ENCODE measurements at places on chromosomes 6 and 20.

- no peak for DNase-seq
Observed at GRCh38 chr6:74070091-74070490, 374.1 kb downstream of the CD109 start.

DNA sequence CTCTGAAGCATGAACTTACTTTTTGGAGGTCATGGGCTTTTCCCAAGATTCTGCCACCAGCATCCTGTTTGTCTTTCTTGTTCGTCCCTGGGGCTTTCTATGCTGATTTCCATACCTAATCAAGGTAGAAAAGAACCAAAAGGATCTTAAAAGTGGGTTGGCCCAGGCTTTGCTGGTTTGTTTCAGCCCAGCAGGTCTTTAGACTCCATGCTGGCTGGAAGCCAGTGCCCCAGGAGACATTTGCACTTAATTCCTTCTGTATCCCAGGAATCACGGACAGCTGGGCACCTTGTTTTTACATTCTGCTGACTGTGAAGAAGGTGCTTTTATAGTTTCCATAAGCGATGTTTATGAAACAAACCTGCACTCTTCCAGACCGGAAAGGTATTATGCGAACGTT is 195.9 kb downstream of the CDH4 start:
- no peak for DNase-seq

DNA sequence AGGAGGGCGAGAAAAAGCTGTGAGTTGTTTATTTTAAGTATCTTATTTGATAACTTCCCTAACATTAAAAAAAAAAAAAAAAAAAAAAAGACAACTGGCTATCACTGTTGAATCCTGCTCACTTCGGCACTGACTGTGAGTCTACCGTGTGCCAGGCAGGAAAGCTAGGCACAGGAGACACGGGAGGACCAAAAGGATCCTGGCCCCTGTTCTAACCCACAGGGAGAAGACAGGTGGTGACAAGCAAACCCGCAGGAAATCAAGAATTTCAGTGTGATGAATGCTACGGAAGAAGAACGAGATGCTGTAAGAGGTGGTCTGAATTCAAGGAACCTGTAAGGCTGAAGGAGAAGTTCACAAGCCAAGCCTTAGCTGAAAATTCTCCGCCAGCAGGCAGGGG is 94.7 kb upstream of the NFATC2 start:
- no peak for DNase-seq

DNA sequence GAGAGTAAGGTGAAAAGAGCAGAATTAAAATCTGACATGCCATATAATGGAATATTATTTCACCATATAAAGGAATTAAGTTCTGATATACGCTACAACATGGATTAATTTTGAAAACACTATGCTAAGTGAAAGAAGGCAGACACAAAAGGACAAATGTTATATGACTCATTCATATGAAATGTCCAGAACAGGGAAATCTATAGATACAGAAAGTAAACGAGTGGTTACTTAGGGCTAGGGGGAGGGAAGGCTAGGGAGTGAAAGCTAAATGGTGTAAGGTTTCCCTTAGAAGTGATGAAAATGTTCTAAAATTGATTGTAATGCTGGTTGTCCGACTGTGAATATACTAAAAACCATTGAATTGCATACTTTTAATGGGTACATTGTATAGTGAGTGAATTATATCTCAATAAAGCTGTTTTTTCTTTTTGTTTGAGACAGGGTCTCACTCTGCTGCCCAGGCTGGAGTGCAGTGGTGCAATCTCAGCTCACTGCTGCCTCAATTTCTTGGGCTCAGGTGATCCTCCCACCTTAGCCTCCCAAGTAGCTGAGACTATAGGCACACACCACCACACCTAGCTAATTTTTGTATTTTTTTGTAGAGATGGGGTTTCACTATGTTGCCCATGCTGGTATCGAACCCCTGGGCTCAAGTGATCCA is 8.2 kb downstream of the PRPH2 start:
- no peak for DNase-seq

DNA sequence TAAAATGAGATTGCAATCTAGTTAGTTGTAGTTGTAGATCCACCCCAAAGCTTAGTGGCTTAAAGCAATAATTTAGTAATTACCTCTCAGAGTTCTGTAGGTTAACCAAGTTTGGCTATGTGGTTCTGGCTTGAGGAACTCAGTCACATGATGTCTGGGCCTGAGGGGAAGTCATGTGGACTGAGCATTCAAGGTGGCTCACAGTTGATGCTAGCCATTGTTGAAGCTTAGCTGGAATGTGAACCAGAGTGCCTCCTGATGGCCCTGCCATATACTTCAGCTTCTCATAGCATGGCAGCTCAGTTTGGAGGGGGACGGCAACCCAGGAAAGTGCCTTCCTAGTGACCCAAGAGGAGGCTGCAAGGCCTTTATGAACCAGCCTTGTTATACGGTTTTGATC is 263.2 kb upstream of the RNF217 start:
- no peak for DNase-seq

- DNase-seq: no peak
Observed at GRCh38 chr6:3545156-3545555, 88.3 kb upstream of the SLC22A23 start.

GRCh38 chr6:41477572-41477971 is 68.6 kb upstream of the FOXP4 start:
- DNase-seq: no peak

DNA sequence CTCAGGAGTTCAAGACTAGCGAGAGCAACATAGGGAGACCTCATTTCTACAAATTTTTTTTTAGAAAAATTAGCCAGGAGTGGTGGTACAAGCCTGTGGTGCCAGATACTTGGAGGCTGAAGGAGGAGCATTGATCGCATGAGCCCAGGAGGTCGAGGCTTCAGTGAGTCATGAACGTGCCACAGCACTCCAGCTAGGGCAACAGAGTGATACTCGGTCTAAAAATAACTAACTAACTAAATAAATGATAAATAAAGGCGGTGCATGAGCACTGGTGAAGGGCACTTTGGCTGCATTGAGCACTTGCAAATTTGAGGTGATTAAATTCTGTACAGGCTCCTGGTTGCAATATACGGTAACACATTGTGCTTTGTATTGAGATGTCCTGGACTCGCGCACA is 13.5 kb downstream of the HLA-A start:
- no peak for DNase-seq

- DNase-seq: no peak
Observed at GRCh38 chr6:16918586-16918985, 157.3 kb upstream of the ATXN1 start.

GRCh38 chr6:35668096-35668495 is 20.6 kb downstream of the FKBP5 start:
- DNase-seq: no peak

GRCh38 chr20:3276680-3277015 is 37.7 kb upstream of the SLC4A11 start:
- DNase-seq: no peak

DNA sequence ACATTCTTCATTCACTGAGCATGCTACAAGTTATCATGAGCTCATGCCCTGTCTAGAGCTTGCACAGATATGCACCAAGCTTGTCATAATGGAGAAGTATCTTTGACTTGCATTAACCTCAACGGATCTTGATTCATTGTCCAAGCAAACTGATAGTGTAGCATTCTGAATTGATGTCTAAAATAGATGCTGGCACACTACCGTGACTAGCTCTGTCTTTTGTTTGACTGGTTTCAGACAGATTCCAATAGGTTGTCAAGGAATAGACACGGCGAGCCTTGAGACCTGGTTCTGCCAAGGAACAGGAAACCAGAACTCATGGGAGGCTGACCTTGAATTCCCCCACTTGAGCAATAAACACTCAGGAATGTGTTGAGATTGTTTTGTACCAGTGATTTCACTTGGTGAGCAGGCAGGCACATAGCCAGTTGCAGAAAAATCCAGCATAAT is 1153.1 kb upstream of the GJE1 start:
- DNase-seq: no peak

GRCh38 chr6:110703906-110704594 is 111.2 kb downstream of the CDK19 start:
- DNase-seq: no peak

GRCh38 chr20:35504751-35505150 is 24.7 kb downstream of the C20orf173 start:
- DNase-seq: no peak

All from activated gamma-delta T cell treated with Interleukin-2 at 50 U/mL for 16 hours (primary cell).